GM23248 (cell line): ENCODE measurements at places on chromosomes 2 and 18.
A peak's percentile ranks its signal among the peaks of the same experiment; 100 is the strongest.

DNA sequence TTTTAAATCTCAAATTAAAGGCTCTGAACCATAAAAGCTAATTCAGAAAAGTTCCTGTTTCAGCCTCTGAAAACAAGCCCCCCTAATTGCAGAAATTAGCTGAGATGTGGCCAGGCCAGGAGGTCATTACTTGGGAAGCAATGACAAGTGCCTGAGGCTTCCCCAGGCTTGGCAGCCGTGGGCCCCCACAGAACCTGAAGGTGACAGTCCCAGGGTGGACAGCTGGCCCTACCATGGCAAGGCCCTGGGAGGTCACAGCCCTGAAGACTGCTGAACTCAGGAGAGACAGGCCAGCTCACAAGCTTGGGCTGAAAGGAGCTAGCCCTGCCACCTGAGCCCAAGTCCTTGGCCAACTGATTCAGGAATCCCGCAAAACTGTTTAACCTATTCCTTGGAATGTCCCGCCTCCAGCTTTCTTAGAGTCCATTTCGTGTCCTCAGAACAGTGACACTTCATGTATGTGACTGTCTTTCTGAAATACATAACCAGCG is 54.3 kb upstream of the PKDCC start:
- no peak for DNase-seq

GRCh38 chr2:127844973-127845372 is 13.0 kb downstream of the POLR2D start:
- DNase-seq = no peak

GRCh38 chr2:66478731-66479316 is 43.9 kb downstream of the MEIS1 start:
- DNase-seq = no peak

- peak; percentile 83 for DNase-seq
Observed at GRCh38 chr2:79935771-79936657, 368.5 kb downstream of the LRRTM1 start.

- no peak for DNase-seq
Observed at GRCh38 chr2:199431746-199432213, 26.0 kb downstream of the SATB2 start.

GRCh38 chr2:75494137-75494769 is 66.5 kb downstream of the EVA1A start:
- DNase-seq = peak; percentile 40

DNA sequence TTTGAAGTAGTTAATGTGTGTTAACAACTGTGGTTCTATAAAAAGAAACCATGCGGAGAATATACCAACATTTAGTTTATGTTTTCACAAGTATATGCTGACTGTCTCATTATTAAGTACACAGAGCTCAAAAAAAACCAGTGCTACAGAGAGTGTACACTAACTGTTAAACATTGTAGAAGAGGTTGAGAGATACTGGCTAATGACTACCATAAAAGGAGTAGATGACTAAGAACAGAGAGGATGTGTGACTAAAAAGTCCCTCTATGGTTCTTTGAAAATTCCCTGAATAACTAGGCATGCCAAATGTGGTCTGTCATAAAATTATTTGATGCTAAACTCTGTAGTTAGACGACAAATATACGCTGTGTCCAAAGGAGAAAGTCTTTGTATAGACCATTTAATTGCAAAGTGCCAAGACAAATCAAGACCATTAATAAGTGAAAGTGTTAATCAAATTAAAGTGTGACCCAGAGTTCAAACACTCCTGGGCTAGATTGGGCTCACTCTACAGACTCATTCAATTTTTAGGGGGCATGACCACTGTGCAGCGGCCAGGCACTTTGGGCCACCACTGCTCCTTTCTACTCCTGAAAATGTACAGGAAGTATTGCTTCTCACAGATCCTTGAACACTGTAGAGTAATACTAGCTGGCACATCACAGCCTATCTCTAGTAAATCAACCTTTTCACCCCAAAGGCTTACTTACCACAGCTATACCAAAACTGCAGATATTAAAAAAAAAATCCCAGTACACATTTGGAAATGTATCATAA is 45.1 kb upstream of the SERTAD2 start:
- peak; percentile 94 for DNase-seq
